ACHN (cell line): ENCODE measurements at places on chromosomes 3 and 15.

DNA sequence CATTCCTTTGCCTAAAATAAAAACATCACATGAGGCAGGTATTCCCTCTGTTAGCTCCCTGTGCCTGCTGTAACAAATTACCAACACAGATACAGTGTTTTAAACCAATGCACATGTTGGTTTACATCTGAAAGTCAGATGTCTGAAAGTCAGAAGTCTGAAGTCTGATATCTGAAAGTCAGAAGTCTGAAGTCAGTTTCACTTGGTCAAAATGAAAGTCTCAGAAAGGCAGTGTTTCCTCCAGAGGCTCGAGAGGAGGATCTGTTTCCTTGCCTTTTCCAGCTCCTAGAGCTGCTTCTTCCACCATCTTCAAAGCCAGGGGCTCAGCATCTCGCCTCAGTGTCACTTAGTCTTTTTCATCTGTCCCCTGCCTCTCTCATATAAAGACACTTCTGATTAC lies 22.0 kb downstream of the SST start:
- DNase-seq = no peak

DNA sequence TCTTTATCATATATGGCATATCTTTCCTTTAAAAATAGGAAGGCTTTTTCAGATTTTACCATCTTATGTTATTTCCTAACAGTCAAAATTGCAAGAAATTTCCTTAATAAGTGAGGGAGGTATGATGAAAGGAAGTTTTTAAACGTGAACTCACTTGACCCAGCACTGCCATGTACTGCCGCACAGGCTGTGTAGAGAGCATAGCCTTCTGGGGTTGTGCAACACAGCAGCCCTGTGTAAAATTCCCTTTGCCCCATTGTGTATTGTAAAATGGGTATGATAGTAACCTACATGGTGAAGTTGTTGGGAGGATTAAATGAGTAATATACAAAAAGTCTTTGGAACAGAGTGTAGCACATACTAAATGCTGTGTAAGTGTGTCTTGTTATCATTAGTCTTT lies 78.6 kb downstream of the PEX5L start:
- no peak for DNase-seq

DNA sequence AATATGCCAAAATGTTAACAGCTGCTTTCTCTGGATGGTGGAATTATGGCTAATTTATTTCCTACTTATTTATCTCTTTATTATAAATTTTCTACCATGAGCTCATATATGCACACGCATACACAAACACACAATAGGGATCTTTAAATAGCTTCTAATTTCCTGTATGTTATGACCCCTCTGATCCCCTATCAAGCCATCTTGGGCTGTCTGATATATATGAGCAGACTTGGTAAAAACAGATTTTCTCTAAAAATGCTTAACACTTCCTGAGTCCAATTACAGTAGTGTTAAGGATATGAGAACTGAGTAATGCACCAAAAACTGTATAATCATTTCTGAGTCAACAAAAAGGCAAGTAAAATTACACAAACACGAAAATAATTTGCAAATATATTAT lies 52.0 kb upstream of the LMOD3 start:
- DNase-seq = no peak

- no peak for DNase-seq
Observed at GRCh38 chr15:39499042-39499441, 81.8 kb upstream of the THBS1 start.

DNA sequence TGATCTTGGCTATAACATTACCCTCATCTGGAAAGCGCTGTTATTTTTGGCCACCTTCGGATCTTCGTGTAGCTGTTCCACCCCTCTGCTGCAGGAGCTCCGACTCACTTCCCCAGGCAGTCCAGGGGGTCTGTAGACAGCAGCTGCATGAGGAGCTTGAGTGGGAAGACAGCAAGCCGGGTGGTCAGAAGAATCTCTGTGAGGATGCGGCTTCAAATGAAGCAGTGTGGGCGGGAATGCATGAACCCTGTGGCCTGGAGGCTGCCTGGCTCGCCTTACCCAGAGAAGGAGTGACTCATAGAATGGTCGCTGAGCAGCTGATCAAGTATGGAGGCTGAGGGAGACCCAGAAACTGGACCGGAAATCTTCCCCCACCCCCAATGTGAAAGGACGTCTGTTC lies 45.2 kb upstream of the NR2F2 start:
- DNase-seq = no peak

DNA sequence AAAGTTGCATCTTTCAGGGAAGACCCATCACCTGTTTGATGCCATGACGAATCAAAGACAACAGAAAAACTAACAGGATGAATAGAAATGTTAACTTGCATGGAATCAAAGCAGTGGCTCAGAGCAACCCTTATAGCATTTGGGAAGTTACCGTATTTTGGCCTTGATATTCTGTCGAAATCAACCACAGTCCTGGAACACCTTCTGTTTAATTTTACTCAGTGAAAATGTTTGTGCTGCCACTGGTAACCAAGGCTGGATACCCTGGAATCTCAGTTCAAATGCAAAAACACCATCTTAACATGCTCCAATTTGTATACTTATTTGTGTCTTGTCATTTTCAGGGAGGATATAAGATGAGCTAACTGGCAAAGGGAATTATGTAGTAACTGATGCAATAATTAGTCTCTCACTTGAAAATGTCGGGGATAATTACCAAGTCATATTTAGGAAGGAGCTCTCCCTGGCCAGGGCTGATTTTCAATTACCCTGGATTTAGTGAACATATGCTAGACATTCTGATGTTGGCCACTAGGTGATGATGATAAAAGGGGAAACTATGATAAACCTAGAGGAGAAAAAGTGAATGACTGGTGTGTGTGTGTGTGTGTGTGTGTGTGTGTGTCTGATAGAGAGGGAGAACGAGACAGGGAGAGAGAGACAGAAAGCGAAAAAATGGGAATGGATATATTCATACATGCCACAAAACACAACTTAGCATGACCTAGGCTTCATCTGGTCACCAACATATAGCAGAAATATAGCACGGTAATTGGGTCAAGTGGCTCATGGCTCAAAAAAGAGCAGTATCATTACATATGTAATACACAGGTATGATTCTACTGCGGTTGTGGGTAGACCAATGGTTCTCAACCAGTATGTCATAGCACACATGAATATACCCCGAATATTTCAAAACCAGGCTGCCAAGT lies 19.0 kb upstream of the PRICKLE2 start:
- peak; percentile 63 for DNase-seq

DNA sequence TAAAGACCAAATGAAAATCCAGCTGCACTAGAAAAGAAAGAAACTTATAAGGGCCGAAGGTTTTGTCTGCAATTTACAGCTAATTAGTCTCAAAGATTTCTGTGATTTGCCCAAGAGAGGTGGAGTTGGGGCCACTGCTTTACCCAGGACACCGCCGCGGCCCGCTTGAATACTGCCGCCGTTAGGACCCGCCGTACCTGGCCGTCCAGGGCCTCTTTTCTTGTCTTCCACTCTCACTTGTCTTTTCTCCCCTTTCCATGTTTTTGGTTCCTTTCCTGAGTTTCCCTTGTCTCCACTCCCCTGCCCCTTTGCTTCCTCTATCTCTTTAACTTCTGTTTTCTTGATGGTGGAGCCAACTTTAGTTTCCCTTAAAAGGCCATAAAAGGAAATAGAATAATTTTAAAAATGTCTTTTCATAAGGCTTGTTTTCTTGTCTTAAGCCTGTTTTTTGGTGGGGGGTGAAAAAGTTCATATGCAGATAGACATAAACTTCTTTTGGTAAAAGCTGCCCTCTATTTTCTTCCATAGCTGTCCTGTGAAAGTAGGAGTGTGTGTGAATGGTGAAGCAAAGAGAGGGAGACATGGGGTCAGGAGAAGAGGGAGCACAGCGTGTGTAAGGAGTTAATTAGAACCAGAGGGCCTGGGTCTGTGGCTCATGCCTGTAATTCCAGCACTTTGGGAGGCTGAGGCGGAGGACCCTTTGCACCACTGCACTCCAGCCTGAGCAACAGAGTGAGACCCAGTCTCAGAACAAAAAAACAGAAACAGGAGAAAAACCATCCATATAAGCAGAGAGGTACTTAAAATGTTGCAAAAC lies 16.0 kb upstream of the CCNL1 start:
- DNase-seq = peak; percentile 37

DNA sequence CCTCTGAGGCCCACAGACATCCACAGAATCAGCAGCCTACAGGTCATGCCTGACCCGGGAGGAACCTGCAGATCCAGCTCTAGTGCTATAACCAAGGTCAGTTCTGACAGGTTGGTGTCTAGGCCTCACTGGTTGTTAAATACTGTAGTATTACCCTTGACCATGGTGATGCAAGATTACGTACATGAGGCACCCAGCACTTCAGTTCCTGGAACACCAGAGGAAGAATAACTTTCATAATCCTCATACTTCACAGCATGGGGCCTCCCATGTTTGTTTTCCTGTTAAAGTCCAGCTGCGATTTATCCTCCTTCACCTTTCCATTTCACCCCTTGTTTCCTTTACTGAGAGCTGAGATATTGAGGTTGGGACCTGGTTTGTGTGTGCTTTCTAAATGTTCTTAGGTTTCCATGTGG lies 34.4 kb upstream of the GLCE start:
- no peak for DNase-seq

- DNase-seq = no peak
Observed at GRCh38 chr3:58591517-58592510, 14.6 kb upstream of the FAM107A start.

DNA sequence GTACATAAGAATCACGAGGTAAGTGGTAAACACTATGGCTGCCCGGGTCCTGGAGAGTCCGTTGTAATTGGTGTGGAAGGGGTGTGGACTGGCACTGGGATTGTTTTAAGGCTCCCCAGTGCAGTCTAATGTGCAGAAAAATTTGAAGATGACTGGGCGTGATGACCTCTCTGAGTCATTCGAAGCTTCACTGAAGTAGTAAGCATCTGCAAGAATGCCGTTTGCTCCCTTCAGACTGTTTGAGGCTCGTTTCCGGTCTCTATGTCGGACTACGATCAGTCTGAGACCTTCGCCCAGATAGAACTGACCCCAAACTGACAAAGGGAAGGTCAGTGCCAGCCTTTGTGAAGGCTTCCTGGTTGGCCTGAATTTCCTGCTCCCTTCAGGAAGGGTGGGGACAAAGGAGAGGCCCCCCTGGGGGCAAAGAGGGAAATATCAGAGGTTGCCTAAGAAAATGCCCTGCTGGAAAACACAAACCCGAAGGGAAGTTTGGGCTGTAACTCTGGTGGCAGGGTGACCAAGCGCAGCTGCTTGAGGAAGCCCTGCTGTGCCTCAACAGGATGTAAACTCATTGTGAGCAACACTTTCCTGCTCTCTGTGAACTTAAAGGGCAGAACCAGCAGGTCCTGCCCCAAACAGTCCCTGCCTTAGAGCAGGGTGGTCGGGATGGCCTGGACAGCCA lies 34.6 kb downstream of the BTD start:
- peak; percentile 96 for DNase-seq

GRCh38 chr15:92417716-92418115 lies 24.0 kb downstream of the ST8SIA2 start:
- no peak for DNase-seq

- DNase-seq = no peak
Observed at GRCh38 chr3:106025151-106025722, 156.4 kb upstream of the CBLB start.

- no peak for DNase-seq
Observed at GRCh38 chr3:63521657-63522056, 130.8 kb upstream of the SNTN start.

GRCh38 chr3:31614162-31614921 lies 81.6 kb downstream of the STT3B start:
- no peak for DNase-seq

DNA sequence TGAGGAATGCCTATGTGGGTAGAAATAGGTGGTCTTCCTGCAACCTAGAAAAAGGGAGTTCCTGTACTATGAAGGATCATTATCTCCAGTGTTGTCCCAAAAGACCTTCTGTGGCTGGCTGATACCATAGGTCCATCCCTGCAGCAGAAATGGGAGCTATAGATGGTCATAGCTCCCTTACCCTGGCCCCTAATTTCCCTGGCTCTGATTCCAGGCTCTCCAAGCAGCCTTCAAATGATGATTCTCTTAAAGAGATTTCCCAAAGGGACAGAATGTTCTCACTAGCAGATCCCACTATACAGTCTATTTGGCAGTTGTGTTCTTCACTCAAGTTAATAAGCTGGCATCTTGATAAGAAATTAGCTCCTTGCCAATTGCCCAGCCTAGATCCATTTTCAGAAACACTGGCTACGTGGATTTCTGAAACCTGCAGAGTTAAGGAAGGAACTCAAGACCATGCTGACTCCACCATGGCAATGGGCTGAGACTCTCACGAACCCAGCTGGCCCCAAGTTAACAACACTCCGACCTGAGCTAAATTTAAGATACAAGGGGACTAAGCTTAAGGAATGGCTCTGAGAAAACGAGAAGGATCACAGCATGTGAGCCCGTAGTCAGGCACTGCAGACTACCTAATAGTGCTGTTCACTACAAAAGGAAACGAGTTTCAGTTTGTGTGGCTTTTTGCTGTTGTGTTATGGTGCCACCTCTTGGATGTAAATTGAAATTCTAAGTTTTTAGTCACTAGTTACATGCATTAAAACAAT lies 11.4 kb downstream of the C15orf40 start:
- peak; percentile 63 for DNase-seq

DNA sequence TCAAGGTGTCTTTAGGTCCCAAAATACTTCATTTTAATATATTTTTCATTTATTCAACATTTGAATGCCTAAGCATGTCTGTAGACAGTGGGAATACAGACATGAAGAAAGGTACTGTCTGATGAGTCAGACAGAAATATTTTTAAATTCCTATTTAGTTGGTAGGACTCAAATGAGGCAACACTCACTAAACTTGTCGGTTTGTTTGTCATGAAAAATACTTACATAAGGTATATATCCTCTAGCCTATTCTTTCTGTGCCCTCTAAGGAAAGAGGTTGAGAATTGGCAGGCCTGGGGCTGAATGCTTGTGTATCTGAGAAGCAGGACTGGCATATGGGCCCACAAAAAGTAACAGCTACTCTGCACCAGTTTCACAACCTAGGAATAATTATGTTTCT lies 423.6 kb upstream of the MDFIC2 start:
- no peak for DNase-seq

DNA sequence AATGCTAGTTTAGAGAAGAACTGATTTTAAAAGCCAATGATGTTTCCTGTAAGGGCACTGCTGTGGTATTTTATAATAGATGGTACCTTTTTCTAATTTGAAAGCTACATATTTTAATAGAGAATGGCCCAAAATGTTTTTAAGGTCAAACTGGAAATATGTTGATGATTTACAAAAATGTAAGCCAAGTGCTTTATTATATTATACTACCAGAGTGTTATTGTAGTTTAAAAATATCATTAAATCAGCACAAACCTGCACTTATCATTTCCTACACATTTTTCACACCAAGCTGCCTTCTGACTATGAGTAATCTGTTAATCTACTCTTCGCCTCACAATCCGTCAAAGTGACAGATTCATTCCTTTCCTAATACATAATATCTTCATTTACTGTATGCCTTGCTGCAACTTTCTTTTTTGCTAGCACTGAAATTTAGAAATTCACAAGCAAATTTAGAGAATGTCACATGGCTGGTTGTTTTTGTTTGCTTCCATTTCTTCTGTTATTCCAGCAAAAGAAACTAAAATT lies 126.4 kb upstream of the FAM3D start:
- DNase-seq = no peak

GRCh38 chr3:129627350-129628168 lies 21.1 kb upstream of the PLXND1 start:
- DNase-seq = peak; percentile 80
